Activated naive CD8-positive, alpha-beta T cell treated with anti-CD3 and anti-CD28 coated beads, Interleukin-2, amount 10 ng/mL, durations not matched to agents 7 days and 5 days (primary cell): ENCODE measurements at places on chromosomes 16 and 17. TPM values are rescaled to one million over a fixed set of nuclear protein-coding genes. Genes with fewer than 3 reads are reported as not detected.

DNA sequence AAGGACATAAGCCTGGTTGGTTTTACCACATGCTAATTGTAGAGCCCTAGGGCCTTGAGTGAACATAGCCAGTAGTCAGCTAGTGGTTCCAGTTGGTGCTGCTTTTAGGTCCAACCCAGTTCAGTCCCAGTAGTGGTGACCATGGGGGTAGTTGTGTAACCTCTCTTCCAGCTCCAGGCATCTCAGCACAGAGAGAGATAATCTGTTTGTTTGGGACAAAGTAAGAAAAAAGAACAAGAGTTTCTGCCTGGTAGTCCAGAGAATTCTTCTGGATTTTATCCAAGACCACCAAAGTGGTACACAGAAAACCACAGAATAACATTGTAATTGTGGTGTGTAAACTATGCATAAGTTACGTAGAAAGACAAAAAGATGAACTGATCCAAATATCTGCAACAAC is 5.2 kb upstream of the CCL13 start:
- H3K4me1 ChIP-seq, result no peaks in the 10 kb centered on the region
- no peak overlapping the region for H3K27ac ChIP-seq
- H3K27me3 ChIP-seq, result peaks cover 33% of the 10 kb centered on the region
- DNase-seq, result no peak

KRT32 gene
- not detected for total RNA-seq

TMEM107 gene
- 46.4 TPM for total RNA-seq

GRCh38 chr17:72258711-72259110 is 137.9 kb downstream of the SOX9 start:
- H3K4me3 ChIP-seq, result no peak overlapping the region
- no peaks in the 10 kb centered on the region for H3K36me3 ChIP-seq
- no peaks in the 10 kb centered on the region for H3K27me3 ChIP-seq
- DNase-seq, result no peak
- H3K4me1 ChIP-seq, result no peaks in the 10 kb centered on the region

DNAI2 gene
- 1.2 TPM for total RNA-seq
